ENCODE measurements at places on chromosomes 11 and 22. TPM values are rescaled to one million over a fixed set of nuclear protein-coding genes. Genes with fewer than 3 reads are reported as not detected.

- H3K4me3 ChIP-seq: peak within 1 kb of the TSS; percentile 1
- peaks cover 3% of the 10 kb centered on the region for H3K36me3 ChIP-seq
- H3K27ac ChIP-seq: peak within 1 kb of the TSS; percentile 81
- H3K4me1 ChIP-seq: peaks cover 7% of the 10 kb centered on the region
Observed at GRCh38 chr11:71998649-71999310, at the start of gene IL18BP. Gene IL18BP (plus strand): TSS chr11:71998909. CDS start chr11:71999985, 1,076 bp downstream.

DNA sequence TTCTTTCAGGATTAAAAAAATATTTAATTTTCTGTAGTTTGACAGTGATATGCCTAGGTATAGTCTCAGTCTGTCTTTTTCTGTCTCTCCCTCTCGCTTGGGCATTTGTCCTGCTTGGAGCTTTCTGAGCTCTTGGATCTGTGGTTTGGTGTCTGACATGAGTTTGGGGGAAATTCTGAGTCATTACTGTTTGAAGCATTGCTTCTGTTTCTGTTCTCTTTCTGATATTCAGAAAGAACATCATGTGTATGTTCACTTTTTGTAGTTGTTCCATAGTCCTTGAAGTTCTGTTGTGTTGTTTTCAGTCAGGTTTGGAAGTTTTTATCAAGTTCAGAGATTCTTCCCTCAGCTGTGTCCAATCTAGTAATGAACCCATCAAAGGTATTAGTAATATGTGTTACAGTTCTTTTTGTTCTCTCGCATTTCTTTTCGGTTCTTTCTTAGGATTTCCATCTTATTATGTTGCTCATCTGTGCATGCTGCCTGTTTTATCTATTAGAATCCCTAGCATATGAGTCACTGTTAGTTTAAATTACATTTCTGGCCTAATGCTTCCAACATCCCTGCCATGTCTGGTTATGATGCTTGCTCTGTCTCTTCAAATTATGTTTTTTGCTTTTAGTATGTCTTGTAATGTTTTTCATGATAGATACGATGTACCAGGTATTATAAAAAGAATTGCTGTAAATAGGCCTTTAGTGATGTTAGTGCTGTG lies 48.4 kb downstream of the DDX10 start:
- peaks cover 11% of the 10 kb centered on the region for H3K36me3 ChIP-seq
- no peak overlapping the region for H3K27ac ChIP-seq
- no peaks in the 10 kb centered on the region for H3K4me1 ChIP-seq
- H3K4me3 ChIP-seq: no peak overlapping the region

GRCh38 chr11:10303558-10304363 lies 1.1 kb upstream of the ADM start:
- H3K4me1 ChIP-seq: no peaks in the 10 kb centered on the region
- no peaks in the 10 kb centered on the region for H3K36me3 ChIP-seq

GRCh38 chr11:57405271-57405860 lies 14.9 kb upstream of the PRG2 start:
- H3K4me3 ChIP-seq: no peak overlapping the region
- no peaks in the 10 kb centered on the region for H3K36me3 ChIP-seq
- no peaks in the 10 kb centered on the region for H3K27me3 ChIP-seq
- DNase-seq: no peak
- H3K27ac ChIP-seq: peak overlapping the region; percentile 69
- H3K4me1 ChIP-seq: no peaks in the 10 kb centered on the region

- peak; percentile 16 for DNase-seq
- H3K4me3 ChIP-seq: no peak overlapping the region
- H3K4me1 ChIP-seq: no peaks in the 10 kb centered on the region
- no peaks in the 10 kb centered on the region for H3K36me3 ChIP-seq
- H3K27ac ChIP-seq: no peak overlapping the region
Observed at GRCh38 chr22:38941488-38941987, 15.9 kb upstream of the APOBEC3A start.

DNA sequence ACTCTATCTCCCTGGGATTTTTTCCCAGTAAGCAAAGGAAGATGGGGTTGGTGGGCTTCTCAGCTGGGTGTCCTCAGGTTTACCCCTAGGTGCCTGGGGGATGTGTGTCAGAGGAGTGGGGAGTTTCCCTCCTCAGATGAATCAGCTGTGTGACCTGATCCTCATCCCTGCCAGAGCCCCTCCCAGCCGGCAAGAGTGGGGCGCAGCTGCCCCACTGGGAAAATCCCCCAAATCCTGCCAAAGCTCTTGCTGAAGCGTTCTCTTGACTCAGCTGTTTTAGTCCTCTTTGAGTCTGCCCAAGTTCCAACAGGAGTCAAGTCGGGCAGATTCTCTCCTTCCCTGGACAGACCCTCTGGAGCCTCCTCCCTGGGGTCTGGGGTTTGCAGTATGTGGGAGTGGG lies 6.0 kb downstream of the C11orf68 start:
- peaks cover 9% of the 10 kb centered on the region for H3K4me1 ChIP-seq
- H3K27ac ChIP-seq: peak overlapping the region; percentile 12
- no peaks in the 10 kb centered on the region for H3K27me3 ChIP-seq
- H3K36me3 ChIP-seq: no peaks in the 10 kb centered on the region
- DNase-seq: no peak
- H3K4me3 ChIP-seq: no peak overlapping the region

GRCh38 chr11:39724404-39724803 lies 1735.0 kb downstream of the LRRC4C start:
- H3K36me3 ChIP-seq: no peaks in the 10 kb centered on the region
- H3K27me3 ChIP-seq: no peaks in the 10 kb centered on the region
- no peak overlapping the region for H3K27ac ChIP-seq
- H3K4me1 ChIP-seq: no peaks in the 10 kb centered on the region

ACTN3 gene
- total RNA-seq: 0.16 TPM

HORMAD2 gene
- total RNA-seq: not detected

P2RY6 gene
- 3.4 TPM for total RNA-seq

EED gene
- 14.6 TPM for total RNA-seq
